ENCODE measurements at places on chromosomes 3 and 15.

DNA sequence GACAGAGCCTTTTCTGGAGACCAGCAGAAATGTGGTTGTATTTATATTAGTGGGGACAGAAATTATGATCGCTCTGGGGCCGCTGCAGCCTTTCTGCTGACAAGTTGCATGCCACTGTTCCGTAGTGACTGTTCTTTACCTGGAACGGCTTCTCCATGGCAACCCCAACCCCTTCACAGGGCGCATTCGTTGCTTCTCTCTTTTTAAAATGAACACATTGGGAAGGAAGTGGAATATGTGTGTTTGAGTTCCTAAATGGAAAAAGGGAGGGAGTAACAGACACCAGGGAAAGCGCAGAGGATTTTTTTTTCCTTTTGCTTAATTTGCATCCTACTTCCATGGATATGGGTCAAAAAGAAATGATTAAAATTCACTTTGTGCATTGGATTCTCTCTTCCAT lies 482.0 kb upstream of the SUCLG2 start:
- no peak for DNase-seq

GRCh38 chr3:16251316-16252085 lies 13.2 kb downstream of the DPH3 start:
- DNase-seq = no peak

DNA sequence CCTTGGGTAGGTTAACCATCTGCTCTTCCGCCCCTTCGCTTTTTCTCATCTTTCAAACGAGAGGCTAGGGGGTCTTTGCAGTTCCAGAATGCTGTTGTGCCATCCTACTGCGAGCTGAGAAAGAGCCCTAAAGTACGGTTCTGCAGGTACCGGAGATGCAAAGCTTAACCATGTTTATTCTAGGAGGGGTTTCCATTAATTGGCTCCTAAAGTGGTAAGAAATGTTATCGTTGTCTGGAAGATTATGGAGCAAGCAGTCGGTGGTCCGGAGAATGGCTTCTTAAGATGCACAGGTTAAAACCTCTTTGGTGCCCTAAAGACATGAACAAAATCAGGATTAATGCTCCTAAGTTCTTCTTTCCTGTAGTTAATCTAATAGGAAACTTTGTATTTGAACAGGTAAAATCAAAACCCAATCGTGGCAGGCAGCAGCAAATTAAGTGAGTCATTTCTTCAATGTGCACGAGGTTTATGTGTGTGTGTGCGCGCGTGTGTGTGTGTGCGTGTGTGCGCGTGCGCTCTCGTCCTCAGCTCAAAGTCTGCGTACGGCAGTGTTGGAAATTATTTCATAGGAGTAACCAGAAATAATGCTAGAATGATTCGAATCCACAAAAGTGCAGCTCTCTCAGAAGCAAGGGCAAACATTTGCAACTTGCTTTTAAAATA lies 772 bp downstream of the FAM81A start:
- no peak for DNase-seq

- no peak for DNase-seq
Measured at GRCh38 chr3:36379872-36380220, 458 bp upstream of the STAC start.

GRCh38 chr3:129793942-129794310 lies 99.6 kb downstream of the TMCC1 start:
- peak; percentile 61 for DNase-seq

GRCh38 chr3:38605981-38606380 lies 43.5 kb downstream of the SCN5A start:
- DNase-seq = no peak

- no peak for DNase-seq
Measured at GRCh38 chr3:189853906-189854305, 222.7 kb downstream of the TP63 start.

- no peak for DNase-seq
Measured at GRCh38 chr15:39124553-39125171, 456.2 kb upstream of the THBS1 start.

- DNase-seq = no peak
Measured at GRCh38 chr3:93994056-93994455, 14.1 kb downstream of the ARL13B start.

- no peak for DNase-seq
Measured at GRCh38 chr15:32659340-32660155, 18.0 kb downstream of the SCG5 start.

GRCh38 chr15:92413510-92413909 lies 19.8 kb downstream of the ST8SIA2 start:
- peak; percentile 39 for DNase-seq

- DNase-seq = no peak
Measured at GRCh38 chr15:74683758-74684157, 12.1 kb downstream of the EDC3 start.

DNA sequence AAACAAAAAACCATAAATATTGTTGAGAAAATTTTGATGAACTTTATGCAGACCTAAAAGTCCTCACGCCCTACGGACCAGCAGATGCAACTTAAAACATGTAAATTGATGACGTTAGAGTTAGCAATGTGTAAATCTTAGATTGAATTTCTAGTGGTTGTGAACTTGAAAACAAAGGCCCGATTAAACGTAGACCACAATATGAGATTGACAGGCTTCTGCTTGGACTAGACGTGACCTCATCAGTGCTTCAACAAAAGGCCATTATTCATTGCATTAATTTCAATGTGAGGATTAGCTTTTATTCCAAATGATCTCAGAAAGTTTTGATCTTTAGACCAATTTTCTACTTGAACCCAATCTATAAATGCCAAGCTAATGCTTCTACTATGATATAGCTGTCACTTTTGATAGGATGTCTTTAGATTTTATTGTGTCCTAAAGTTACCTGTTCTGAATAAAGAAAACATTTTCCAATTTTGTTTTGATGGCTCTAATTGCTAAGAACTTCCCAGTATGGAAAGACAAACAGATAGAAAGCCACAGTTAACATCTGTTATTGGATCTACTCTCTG lies 55.4 kb upstream of the SPPL2A start:
- no peak for DNase-seq

DNA sequence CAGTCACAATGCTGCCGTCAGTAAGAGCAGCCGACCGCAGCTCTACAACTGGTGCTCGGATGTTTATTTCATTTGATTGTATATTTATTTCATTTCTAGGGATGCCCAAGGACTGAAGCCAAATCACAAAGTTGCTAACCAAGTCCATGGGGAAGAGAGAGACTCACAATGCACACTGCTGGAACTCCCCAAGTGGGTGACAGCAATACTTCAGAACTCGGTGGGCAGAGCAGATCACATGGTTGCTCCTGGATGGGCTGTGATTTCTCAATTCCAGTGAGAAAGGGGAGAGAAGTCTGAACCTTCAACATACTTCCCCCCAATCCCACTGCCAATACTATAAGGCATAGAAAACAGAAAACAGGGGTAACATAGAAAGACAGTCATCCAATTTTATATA lies 265.8 kb upstream of the WNT5A start:
- no peak for DNase-seq

DNA sequence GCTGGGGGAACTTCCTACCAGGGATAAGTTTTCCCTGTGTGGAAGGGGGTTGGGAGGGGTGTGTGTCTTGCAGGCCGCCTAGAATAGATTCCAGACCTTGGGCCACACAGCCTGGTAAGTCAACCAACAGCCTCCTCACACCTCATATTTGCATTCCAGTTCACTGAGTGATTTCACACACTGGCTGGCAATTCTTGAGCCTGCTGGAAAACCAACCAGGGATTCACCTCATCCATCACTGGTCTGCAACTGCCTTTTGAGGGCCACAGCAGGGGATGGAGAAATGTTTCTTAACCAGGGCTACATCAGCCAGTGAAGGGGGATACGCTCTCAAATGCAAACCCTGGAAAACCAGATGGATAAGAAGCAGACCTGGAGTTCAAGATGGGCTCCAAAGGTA lies 2.0 kb downstream of the FSTL1 start:
- DNase-seq = peak; percentile 96

DNA sequence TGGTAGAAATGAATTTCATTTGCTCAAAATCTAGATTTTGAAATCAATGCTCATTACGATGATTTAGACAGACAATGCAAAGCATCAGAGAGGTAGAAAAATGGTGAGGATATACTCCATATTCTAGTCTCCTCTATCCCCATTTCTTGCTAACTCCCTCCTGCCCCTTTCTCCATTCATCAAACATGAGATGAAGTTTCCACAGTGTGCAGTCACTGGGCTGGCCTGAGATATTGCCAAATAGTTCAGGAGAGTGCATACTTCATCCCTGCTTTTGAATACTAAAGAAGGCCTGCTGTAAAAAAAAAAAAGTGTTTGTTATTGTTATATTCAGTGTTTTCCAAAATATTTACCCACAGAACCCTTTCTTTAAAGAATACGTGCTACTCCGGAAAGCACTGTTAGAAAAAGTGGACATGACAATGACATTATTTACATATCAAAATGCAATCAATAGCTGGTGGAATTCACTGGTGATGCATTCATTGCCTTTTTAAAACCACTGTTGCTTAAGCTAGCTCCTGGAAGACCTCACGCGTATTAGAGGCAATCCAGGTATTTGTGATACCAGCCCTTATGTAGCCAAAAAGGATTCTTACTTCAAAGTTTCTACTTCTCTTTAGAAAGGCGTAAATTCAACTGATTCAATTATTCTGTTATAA lies 247.6 kb upstream of the SOX2 start:
- no peak for DNase-seq

GRCh38 chr3:89577637-89578530 lies 470.5 kb downstream of the EPHA3 start:
- DNase-seq = peak; percentile 87

- no peak for DNase-seq
Measured at GRCh38 chr3:117644203-117644602, 934.6 kb downstream of the TUSC7 start.

DNA sequence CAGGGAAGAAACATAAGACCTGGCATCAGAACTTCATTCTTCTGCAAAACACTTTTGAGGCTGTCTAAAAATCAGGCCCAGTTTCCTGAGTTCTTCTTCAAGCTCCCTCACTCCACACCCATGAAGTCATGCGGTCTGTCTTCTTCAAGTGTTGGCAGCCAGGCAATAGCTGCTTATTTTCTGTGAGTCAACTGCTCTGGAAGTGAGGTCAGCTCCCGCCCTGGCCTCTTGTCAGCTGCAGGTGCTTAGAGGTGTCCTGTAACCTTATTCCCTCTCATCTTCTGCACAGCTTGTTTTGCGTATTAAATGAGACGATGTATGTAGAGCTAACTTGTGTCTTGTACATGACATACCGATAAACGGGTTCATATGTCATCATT lies 226.1 kb downstream of the ADAMTS17 start:
- DNase-seq = no peak

- DNase-seq = peak; percentile 59
Measured at GRCh38 chr3:39435006-39435748, 28.7 kb downstream of the RPSA start.

DNA sequence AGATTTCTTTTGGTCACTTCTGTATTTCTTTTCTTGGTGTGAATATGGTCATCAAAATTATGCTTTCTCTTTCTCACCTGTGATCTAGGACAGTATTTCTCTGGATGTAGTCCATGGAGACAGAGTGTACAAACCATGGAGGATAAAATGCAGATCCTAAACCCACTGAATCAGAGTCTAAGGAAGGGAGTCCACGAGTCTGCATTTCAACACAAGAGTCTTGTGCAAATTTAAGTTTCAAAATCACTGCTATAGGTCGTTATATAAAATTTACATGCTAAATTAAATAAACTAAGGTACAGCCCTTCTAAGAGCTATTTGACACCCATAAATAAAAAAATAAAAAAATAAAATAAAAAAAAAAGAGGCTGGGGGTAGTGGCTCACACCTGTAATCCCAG lies 17.3 kb upstream of the UBE2E2 start:
- DNase-seq = no peak

DNA sequence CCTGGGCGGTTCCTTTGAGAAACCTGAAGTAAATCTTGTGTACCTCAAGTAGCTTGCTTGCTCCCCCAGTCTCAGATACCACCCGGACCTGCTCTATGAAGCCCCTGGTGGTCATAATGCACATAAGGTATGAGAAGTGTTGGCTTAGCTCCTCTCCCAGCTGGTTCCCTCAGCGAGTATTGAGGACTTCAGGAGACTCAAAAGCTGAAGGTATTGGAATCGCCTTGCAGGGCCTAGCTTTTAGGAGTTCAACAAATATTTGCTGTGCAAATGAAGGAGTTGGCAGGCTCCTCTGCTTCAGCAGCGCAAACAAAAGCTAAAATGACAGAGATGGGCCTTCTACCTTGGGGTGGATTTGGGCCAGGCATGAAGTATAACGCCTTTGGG lies 1.7 kb downstream of the CMTM8 start:
- DNase-seq = peak; percentile 83

DNA sequence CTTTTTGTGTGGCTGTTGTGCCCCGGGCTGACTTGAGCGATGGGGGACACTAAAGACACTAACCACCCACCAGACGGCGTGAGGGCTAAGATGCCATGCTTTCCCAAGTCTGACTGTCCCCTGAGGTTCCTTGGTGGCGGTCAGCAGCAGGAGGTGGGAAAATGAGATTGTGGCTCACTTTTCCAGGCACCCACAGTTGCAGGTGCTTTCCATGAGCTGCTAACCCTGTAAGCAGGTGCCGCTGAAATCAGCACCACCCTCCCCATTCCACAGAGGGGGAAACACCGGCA lies 17.7 kb downstream of the PRR23E start:
- DNase-seq = no peak

GRCh38 chr3:62558549-62559112 lies 185.3 kb upstream of the FEZF2 start:
- DNase-seq = peak; percentile 58

GRCh38 chr3:168061332-168061996 lies 34.3 kb downstream of the GOLIM4 start:
- DNase-seq = no peak

DNA sequence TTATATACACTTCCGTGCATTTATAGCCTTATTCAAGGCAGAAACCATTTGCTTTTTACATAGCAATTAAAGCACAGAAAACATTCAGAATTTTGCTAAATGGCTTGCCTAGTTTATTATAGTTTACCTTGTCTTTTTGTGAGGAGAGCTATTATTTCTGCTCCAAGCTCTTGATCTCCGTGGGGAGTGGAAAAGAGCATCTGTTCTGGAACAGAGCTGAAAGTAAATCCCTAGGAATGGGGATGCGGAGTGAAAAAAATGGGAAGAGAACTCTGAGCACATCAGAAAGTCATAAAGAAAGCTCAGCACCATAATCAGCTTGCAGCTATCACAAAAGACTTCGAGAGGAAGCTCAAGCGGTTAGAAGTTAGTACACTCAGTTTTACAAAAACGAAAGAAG lies 1006.7 kb downstream of the ROBO2 start:
- DNase-seq = no peak

Data from mesendoderm (in vitro differentiated cells).